ENCODE measurements at places on chromosomes 16 and 17. TPM values are rescaled to one million over a fixed set of nuclear protein-coding genes. Genes with fewer than 3 reads are reported as not detected.
A peak's percentile ranks its signal among the peaks of the same experiment; 100 is the strongest.

- no peak for DNase-seq
Observed at GRCh38 chr17:34269969-34270368, at the start of gene CCL7. Gene CCL7 (plus strand): TSS chr17:34270221. CDS start chr17:34270291, 70 bp downstream.

GRCh38 chr17:33513769-33514168, 220.7 kb upstream of the ASIC2 start:
- DNase-seq: no peak

- DNase-seq: no peak
Observed at GRCh38 chr16:72415379-72415778, 243.4 kb upstream of the PMFBP1 start.

- no peak for DNase-seq
Observed at GRCh38 chr16:74556375-74556922, 50.5 kb downstream of the GLG1 start.

DNA sequence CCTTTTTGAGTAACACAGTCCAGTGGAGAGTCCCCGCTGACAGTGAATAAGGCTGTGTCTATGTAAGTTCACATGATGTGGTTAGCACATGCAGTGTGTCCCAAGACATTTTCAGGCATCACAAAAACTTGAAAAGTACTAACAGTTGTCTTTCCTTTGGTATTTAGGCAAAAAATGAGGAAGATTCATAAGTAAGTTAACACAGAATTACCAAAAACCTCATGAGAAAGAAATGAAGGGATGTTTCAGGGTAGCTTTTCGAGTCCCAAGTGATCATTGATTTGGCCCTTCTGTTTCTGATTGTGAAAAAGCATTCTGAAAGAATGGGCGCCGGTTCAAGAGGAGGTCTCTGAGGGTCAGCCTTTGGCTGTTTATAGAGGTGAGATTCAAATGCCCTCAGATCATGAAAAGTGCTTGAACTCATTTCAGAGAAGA, 529 bp upstream of the ASPA start:
- peak; percentile 12 for DNase-seq

The CDH15 gene
- 72.0 TPM for total RNA-seq

The C16orf92 gene
- not detected for total RNA-seq

GRCh38 chr17:76695059-76695831, 15.5 kb downstream of the MXRA7 start:
- no peak for DNase-seq

The SCNN1B gene
- 3.8 TPM for total RNA-seq

GRCh38 chr16:72876221-72876620, 171.7 kb downstream of the ZFHX3 start:
- DNase-seq: peak; percentile 38

The TBC1D3G gene
- total RNA-seq: 0.41 TPM

DNA sequence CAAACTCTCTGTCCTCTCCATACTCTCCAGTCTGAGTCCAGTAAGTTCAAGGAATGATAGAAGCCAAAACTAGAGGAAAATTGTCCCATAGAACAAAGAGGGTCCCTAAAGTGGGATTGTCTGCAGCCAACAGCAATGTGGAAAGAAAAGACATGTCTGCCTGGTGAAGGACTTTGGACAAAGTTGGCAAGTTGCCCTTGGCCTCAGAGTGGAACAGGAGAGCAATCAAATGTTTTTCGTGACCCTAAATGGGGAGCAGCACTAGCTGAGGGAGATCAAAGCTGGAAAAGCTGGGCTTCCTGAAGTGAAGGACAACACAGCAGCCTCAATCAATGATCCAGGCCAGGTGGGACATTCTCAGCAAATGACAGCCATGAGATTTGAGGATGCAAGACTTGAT, 183.5 kb downstream of the CHD9NB start:
- DNase-seq: no peak

- DNase-seq: no peak
Observed at GRCh38 chr17:48011405-48012150, 26.0 kb downstream of the COPZ2 start.

GRCh38 chr16:27285676-27286196, 17.2 kb upstream of the NSMCE1 start:
- no peak for DNase-seq

- peak; percentile 9 for DNase-seq
Observed at GRCh38 chr17:53736516-53737240, 86.0 kb upstream of the KIF2B start.

DNA sequence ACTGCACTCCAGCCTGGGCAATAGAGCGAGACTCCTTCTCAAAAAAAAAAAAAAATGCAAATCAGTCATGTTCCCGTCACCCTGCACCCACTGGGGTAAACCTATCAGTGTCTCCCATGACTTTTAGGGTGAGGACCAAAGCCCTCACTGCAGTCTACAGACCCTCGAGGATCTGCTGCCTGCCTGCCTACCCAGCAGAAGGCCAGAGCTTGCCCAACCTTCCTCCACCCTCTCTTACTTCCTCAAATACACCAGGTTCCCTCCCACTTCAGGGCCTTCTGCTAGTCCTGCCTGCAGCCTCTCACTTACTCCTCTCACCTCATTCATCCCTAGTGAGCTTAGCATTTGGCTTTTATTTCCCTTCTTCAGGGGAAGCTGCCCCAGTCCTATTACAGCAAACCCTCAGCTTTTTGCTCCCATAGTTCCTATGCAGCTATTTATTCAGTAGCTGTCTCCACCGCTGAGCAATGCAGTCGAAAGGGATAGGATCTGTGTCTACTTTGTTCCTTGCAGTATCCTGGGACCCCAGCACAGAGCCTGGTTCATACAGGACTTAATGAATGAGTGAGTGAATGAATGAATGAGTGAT, 17.8 kb upstream of the TOB1 start:
- no peak for DNase-seq

The TNFRSF17 gene
- 0.51 TPM for total RNA-seq

The RAD51D gene
- total RNA-seq: 5.2 TPM

- DNase-seq: peak; percentile 81
Observed at GRCh38 chr16:86575754-86576557, 2.4 kb upstream of the FOXL1 start.

- peak; percentile 86 for DNase-seq
Observed at GRCh38 chr16:48531011-48531962, 78.7 kb downstream of the N4BP1 start.

The KRT15 gene
- total RNA-seq: 633 TPM

- DNase-seq: no peak
Observed at GRCh38 chr17:70820276-70820675, 650.9 kb downstream of the KCNJ2 start.

The TP53TG3C gene
- total RNA-seq: not detected

DNA sequence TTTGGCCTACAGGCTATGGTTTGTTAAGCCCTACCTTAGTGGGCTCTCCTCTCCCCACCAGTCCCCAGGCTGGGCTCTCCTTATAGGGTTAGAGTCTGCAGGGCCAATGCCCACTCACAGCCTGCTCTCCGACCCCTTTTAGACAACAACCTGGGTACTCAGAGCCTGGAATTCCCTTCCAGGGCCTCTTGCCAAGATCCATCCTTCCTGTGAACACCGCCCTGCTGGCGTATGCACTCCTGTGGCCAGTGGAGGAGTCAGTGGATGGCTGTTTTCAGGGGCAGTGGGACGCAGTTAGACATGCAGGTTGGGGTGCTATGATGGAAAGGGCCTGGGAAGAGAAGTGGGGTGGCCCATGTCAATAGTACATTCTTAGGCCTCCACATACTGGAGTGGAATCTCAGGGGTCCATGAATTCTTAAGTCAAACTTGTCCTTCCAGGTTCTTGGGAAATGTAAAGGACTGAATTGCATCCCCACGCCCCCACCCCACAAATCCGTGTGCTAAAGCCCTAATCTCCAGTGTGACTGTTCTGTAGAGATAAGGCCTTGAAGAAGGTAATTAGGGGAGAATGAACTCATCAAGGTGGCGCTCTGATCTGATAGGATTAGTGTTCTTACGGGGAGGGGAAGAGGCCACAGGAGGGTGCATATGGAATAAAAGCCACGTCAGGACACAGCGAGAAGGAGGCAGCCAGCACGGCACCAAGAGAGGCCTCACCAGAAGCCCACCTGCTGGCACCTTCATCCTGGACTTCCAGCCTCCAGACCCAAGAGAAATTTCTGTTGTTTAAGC, 81.6 kb upstream of the CACNG5 start:
- DNase-seq: no peak

GRCh38 chr17:37770631-37771518, 26.0 kb upstream of the HNF1B start:
- DNase-seq: peak; percentile 56

DNA sequence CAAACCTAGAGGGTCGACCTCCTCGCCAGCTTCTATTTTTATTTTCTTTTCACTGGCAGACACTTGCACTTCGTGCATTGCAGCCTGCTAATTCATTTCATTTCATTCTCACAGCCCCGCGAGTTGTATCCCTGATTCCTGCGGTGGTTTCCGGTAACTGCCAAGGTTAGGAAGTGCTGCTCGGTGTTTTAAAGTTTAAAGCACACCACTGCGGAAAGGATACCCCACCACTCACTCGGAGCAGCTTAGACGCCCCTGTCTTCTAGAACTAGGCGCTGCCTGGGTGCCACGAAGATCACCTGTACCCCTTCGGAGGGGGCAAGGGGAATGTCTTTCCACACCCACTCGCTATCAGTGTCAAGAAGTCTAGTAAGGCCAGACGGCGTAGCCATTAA, 509 bp downstream of the CNEP1R1 start:
- no peak for DNase-seq

The TMC8 gene
- 3.2 TPM for total RNA-seq

The OR3A3 gene
- total RNA-seq: not detected
